ENCODE measurements at places on chromosomes 16 and 17.

DNA sequence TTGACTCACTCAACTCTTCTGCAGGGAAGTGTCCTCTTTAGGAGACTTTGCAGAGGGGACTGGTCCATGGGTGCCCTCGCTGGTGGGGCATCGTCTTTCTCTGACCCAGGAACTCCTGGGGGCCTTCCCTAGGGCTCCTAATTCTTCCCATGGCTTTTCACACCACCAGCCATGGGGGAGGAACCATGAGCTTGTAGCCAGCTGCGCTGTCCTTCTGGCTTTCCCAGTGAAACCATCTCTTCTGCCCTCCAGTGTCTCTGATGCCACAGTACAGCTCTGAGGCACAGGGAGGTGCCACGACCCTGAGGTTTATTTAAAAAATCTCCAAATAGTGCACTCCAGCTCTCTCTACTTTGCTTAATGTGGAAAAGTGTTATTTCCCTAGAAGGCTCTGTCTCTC, 78.6 kb downstream of the SDR42E1 start:
- DNase-seq = no peak

DNA sequence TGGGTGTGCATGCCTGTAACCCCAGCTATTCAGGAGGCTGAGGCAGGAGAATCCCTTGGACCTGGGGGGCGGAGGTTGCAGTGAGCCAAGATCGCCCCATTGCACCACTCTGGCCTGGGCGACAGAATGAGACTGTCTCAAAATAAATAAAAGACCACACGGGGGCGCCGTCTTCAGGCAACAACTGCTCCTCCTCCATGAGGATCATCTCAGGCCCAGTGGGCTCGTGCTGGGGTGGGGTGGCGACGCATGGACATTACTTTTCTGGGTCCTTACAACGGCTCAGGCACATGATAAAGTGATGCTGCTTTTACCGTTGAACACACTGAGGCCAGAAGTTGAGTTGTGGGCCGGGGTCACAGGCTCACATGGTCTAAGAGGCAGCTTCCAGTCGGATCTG, 56.2 kb downstream of the PRMT7 start:
- no peak for DNase-seq

DNA sequence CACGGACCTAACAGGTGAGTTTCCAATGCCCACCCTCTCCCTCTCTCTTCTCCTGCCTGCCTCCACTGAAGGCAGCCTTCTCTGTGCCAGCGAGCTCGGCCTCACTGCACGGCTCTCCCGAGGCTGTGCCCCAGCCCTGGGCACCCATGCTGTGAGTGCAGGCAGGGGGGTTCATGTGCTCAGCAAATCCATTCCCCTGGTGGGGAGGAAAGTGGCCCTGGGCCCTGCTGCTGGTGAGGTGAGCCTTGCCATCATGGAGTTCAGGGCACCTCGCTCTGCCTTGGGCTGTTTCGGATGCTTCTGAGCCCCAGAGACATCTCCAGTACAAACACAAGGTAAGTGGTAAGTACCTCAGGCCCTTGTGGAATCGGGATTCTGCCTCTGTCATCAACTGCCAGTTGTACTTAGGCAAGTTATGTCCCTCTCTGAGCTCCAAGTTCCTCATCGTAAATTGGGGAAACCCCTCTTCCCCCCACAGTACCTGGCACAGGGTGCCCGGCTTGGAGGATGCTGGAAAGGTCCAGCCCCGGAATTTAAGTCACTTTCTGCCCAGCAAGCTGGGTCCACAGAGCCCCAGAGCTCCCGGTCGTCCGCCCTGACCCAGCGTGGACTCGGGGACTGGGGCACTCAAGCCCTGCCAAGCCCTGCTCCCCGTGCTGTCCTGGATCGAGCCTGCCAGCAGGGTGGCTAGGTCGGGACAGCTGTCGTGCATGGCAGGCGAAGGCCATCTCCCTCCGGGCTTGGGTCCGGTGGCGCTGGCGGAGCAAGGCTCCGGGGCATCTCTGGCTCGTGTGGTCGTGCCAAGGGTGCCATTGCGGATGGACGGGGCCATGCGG, 684 bp upstream of the NUDT16L1 start:
- DNase-seq = no peak

DNA sequence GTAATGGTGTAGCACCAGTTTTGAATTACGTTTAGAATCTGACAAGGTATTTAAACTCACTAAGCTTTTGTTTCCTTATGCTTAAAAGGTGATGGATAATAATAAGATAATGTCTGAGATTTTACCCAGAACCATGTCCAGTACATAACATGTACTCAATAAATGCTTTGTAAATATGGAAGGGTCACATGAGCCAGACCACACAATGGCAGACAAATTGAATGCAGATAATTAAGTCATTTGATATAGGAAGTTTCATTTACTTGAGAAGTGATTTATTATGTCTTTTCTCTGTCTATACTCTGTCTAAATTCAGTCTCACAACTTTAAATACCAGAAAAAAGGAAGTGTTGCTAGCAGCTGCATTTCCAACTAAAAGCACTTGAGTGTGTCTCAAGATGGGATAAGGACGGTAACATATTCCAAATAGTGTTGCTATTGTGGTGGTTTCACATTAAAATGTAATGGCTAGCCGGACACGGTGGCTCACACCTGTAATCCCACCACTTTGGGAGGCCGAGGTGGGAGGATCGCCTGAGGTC, 52.5 kb upstream of the DHX40 start:
- no peak for DNase-seq

- DNase-seq = peak; percentile 17
Measured at GRCh38 chr17:29252101-29252791, 5.6 kb downstream of the CRYBA1 start.

- DNase-seq = no peak
Measured at GRCh38 chr17:62755141-62755851, 52.8 kb downstream of the MARCHF10 start.

- no peak for DNase-seq
Measured at GRCh38 chr17:17309356-17309755, 6.2 kb downstream of the NT5M start.

- peak; percentile 99 for DNase-seq
Measured at GRCh38 chr17:15651583-15652110, 32.1 kb upstream of the FBXW10B start.

DNA sequence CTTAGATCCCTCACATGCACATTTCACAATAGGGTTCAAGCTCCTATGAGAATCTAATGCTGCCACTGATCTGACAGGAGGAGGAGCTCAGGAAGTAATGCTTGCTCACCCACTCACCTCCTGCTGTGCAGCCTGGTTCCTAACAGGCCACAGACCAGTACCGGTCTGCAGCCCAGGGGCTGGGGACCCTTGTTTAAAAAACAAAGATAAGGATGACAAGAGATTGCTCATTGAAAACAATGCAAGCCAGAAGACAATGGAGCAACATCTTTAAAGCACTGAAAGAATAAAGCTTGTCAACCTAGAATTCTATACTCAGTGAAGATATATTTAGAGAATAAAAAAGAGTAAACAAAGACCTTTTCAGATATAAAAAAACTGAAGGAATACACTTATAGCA, 22.8 kb upstream of the FA2H start:
- no peak for DNase-seq

GRCh38 chr17:4645642-4646041, 4.2 kb upstream of the ALOX15 start:
- DNase-seq = no peak

GRCh38 chr16:79301051-79301450, 299.5 kb downstream of the MAF start:
- DNase-seq = no peak

DNA sequence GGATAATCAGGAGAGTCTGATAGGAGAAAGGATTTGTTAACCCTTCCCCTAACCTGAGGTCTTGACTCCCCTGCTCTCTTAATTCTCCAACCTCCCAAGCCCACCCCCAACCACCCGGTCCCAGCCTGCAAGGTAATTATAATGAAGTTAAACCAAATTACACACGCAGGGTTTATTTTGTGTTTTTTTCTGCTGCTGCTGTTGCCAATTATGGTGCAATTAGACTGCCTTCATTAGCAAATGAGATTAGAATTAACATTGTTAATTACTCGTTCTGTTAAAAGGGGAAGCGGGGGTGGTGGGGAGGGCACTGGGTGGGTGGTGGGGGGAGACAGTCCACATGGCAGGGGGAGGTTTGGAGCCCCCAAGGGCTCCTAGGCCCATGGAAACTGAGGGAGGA, 128.9 kb downstream of the CCT6B start:
- no peak for DNase-seq

DNA sequence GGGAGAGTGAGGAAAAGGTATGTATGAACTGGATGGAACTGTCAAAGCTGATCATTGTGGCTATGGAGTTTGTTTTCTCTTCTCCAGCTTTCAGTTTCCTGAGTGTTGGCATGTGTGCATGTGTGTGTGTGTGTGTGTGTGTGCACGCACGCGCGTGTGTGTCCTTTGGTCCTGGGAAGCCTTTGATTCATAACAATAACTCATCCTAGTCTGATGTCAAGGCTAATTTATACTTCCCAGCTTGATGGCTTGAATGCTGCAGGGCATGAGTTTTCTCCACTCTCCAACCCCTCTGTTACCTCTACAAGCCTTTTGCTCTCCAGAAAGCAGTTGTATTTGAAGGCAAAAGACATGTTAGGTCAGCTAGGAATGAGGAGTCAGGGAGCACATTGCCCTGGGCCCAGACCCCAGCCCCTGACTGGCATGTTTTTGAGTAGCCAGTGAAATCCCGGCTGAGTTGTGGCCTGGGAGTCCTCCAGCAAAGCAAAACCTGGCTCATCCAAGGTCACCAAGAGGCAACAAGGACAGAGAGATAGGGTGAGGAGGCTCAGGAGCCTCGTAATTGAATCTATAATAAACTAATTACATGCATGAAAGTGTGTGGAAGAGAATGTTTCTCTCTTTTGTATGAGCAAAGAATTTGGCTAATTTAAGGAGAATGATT, 8.9 kb upstream of the CDC42EP4 start:
- peak; percentile 42 for DNase-seq

DNA sequence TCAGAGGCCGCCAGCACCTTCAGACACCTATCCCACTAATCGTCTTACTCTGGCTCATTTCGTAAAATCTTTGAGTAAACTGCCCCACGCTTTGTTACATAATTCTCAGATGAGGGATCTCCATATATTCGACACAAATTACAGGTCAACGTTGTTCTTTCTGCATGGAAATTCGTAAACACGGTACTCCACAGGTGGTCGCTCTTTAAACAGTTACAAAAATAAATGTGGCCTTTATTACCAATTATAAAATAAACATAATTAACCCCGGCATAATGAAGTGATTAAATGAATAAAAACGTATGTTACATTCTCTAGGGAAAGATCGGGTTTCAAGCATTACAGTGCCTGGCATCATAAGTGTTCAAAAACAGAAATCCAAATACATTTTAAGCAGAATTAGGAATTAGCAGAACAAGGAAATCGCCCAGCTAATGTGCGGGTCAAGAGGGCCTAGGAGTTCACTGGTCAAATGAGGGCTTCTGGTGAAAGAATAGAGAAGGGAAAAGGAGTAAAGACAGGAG, 943 bp upstream of the PIP4K2B start:
- no peak for DNase-seq

- no peak for DNase-seq
Measured at GRCh38 chr17:78374631-78375274, 3.7 kb upstream of the PGS1 start.

DNA sequence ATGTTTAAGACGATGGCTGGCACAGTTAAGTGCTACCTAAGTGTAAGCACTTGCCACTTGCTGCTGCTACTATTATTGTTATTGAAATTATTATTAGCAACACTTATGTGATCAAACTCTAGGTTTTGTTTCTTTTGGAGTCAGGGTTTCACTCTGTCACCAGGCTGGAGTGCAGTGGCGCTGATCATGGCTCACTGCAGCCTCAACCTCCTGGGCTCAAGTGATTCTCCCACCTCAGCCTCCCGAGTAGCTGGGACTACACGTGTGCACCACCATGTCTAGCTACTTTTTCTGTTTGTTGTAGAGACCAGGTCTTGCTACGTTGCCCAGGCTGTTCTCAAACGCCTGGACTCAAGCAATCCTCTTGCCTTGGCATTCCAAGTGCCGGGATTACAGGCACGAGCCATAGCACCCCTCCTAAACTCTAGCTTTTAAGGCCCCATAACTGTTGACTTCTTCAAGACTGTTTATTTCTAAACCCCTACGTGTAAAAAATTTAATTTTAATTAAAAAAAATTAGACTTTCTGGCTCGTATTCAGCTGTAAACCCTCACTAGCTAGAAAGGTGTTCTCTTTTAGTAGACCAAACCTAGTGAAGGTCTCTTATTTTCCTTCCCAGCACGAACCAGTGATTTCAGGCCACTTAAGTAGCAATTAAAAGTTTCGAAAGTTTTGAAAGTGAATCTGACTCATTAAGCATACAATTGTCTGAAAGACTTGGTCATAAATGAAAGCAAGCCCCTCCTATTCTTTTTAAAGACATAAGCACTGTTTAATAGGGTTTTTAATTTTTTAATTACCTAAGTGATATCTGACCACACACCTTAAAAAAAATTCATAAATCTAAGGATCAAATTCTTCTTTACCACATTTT, 11.7 kb upstream of the SCNN1B start:
- no peak for DNase-seq

GRCh38 chr17:34207572-34207971, 47.5 kb upstream of the CCL2 start:
- no peak for DNase-seq

DNA sequence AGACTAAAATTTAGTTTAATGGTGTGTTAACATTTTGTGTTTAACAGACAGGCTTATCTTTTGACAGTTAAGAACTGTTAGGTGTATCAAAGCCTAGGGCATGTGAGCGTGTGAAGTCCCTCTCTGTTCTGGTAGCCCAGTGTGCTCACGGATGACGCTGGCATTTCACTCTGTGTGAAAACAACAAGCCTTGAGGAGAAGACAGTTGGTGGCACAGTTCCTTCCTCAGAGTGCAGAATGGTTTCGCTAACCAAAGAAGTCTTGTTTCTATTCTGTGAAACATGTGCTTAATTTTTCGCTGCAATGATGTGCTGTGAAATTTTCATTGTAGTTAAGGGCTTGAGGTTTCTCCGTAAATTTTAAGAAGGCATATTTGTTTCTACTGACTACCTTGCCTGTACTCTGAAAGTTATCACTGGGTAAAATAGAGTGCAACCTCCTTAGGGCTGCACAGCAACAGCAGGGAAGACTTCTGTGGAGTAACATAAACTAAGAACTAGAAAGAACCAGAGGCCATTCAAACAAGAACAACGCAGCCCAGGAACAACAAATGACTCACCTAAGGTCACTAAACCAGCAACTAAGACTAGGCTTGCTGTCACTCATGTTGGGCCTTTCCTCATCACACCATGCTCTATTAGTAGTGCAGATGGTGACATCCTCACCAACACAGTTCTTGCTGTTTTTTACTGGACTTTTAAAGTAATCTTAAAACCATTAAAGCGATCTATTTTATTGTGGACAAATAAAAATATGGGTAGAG, 33.4 kb downstream of the BRD7 start:
- DNase-seq = no peak

DNA sequence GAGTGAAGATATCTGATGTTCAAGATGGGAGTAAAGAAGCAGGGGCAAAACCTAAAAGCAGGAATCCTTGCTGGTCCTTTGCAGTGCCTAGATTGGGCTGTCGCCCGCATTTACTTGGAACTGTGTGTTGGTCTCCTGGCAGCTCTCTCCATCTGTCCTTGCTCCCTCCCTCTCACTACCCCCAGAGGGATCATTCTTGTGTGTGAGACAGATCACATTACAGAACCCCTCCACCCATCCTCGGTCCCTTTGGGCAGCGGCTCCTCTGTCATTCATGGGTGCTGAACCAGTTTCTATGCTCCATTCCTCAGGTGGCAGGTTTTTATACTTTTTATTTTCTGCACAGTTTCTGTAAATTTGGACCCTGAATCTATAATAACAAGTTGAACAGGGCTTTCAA, 99.4 kb upstream of the MYOCD start:
- no peak for DNase-seq
